ENCODE measurements at places on chromosomes 7 and 10. TPM values are rescaled to one million over a fixed set of nuclear protein-coding genes. Genes with fewer than 3 reads are reported as not detected.

The ABCB4 gene
- 15.0 TPM for total RNA-seq

The CUZD1 gene
- 2.0 TPM for total RNA-seq

The AP4M1 gene
- total RNA-seq, result 11.1 TPM

GRCh38 chr7:87510411-87510875 is 35.0 kb upstream of the ABCB4 start:
- DNase-seq, result no peak
- H3K4me3 ChIP-seq, result no peak overlapping the region
- H3K4me1 ChIP-seq, result peaks cover 3% of the 10 kb centered on the region
- no peak overlapping the region for H3K27ac ChIP-seq
- no peaks in the 10 kb centered on the region for H3K27me3 ChIP-seq

DNA sequence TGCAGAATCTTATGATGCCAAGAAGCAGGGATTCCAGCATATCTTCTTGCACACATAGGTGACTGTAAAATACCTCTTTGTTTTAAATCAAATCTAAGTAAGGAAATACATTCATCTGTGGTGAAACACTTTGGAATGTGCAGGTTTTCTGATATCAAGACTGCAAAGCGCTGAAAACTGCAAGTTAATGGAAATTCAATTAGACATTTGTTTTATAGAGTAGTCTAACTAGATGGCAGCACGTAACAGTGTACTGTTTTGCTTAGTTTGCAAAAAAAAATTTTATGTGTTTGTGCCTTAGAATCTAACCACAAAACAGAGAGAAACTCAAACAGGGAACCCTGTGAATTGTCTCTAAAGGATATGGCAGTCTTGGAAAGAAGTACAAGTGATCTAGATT is 259.2 kb downstream of the HDAC9 start:
- no peaks in the 10 kb centered on the region for H3K36me3 ChIP-seq
- peaks cover 51% of the 10 kb centered on the region for H3K4me1 ChIP-seq
- 0 out of 2 replicates have a peak overlapping the region, but pooled peaks have one; percentile 0 for H3K4me3 ChIP-seq
- DNase-seq, result no peak
- H3K27ac ChIP-seq, result peak overlapping the region; percentile 89

DNA sequence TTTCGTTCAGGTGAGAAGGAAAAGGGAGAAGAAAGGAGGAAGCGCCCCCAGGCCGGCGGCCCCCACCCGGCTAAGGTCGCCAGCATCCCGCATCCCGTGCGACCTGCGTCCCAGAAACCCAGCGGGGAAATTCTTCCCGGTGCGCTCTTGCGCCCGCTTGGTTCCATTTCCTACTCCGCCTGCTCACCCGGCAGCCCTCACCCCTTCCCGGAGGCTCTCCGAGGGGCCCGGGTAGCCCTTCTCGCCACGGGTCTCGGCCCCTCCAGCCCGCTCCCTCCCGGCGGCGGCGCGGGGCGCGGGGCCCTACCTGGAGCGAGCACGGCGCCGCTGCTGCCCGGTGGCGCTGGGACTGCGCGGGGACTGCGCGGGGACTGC is at the start of gene PRKCQ:
TSS of gene PRKCQ (minus strand) at position 373 of the 375 bp plus-strand sequence. CDS start 65,141 bp downstream, outside the sequence.
- H3K4me1 ChIP-seq, result peaks cover 9% of the 10 kb centered on the region
- peak within 1 kb of the TSS; percentile 49 for H3K4me3 ChIP-seq
- no peak within 1 kb of the TSS for H3K27ac ChIP-seq
- H3K36me3 ChIP-seq, result no peaks in the 10 kb centered on the region
- no peak for DNase-seq
- H3K27me3 ChIP-seq, result peaks cover 60% of the 10 kb centered on the region

DNA sequence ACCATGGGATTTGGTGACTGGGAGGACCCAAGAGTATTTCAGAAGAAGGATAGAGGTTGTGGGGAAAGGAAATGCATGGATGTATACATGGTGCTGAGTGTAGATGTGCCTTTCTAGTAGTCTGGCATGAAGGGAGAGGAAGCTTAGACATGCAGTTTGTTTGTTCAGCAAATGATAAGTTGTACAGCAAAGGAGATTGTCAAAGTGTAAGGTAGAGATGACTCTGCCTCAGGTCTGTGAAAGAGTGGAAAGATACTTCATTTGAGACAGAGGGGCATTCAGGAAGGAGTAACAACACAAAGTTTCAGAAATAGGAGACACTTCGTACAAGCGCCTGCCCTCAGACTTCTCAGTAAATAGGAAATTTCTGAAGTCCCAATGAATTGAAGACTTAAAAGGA is 152.3 kb downstream of the CELF2 start:
- peaks cover 28% of the 10 kb centered on the region for H3K27me3 ChIP-seq
- H3K4me3 ChIP-seq, result no peak overlapping the region
- H3K36me3 ChIP-seq, result no peaks in the 10 kb centered on the region

DNA sequence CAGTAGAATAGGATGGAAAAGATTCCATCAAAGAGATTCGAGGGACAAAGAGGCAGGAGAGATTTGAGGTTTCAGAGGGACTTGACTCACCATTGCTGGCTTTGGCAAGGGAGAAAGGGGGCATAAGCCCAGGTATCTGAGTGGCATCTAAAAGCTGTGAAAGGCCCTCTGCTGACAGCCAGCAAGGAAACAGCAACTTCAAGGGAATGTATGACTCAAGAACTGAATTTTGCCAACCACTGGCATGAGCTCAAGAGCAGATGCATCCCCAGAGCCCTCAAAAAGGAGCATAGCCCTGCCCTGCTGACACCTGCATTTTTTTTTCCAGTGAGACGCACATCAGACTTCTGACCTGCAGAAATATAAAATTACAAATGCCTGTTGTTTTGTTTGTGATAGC is 19.6 kb upstream of the ADAM12 start:
- no peaks in the 10 kb centered on the region for H3K27me3 ChIP-seq
- DNase-seq, result no peak
- no peaks in the 10 kb centered on the region for H3K36me3 ChIP-seq
- no peak overlapping the region for H3K27ac ChIP-seq

Data from SJSA1 (cell line).